WTC11 (cell line): ENCODE measurements at places on chromosomes 1 and 21. TPM values are rescaled to one million over a fixed set of nuclear protein-coding genes. Genes with fewer than 3 reads are reported as not detected.

Gene SLC16A4
- 0.11 to 0.30 TPM (median 0.28 TPM) in 3 replicates for total RNA-seq

- DNase-seq = no peak
Observed at GRCh38 chr21:15249285-15249993, 184.6 kb upstream of the NRIP1 start.

DNA sequence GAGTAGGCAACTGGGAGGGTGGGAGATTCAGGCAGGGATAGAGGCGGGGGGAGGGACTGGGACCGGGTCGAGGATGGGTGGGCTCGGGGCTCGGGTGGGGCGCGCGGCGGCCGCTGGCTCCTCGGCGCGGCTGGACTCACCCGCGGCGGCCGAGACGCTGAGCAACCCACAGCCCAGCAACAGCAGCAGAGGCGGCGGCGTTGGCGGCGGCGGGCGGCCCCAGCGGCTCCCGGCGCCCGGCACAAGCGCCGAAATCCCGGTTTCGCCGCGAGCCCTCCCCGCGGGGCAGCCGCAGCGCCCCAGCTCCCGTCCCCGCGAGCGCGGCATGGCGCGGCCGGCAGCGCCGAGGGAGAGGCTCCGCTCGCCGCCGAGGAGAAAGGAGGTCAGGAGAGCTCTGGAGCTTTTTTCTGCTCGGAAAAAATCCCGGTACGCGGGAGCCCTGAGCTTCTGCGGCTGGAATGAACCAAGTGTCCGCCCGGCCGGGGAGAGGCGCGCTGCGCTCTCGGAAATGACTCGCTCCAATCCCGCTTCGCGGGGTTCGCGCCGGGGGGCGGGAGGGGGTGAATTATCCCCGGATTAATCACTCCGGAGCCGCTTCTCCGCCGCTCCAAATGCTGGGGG lies at the start of gene CSMD2:
TSS of gene CSMD2 (minus strand) at position 460 of the 621 bp plus-strand sequence. CDS start at position 327, 133 bp downstream.
- DNase-seq = peak; percentile 75

DNA sequence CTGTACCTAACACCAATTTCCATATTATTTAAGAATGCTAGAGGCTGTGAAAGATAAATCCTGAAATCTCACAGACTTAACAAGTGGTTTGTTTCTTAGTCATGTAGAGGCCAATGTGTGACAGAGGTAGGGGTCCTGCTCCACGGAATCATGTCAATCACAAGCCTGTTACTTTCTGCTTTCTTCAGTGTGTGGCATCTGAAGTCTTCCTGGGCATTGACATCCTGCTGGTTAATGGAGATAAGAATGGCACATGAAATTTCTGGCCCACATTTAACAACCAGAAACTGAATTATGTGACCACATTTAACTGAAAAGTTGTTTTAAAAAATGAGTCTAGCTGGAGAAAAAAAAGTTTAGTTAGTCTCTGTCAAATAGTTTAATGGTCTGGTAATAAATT lies 68.3 kb upstream of the PLA2G4A start:
- no peak for DNase-seq

Gene ESRRG
- 1.8 to 2.3 TPM (median 2.2 TPM) in 3 replicates for total RNA-seq

Gene FABP3
- 18.0 to 25.0 TPM (median 19.0 TPM) in 3 replicates for total RNA-seq

Gene EDN2
- 0.33 to 0.39 TPM in 2 of 3 replicates, not detected in the other for total RNA-seq

GRCh38 chr1:182191381-182192115 lies 130.0 kb upstream of the ZNF648 start:
- no peak for DNase-seq

Gene GBP6
- not detected in 3 replicates for total RNA-seq

GRCh38 chr21:43618940-43619339 lies 40.3 kb downstream of the HSF2BP start:
- no peak for DNase-seq

DNA sequence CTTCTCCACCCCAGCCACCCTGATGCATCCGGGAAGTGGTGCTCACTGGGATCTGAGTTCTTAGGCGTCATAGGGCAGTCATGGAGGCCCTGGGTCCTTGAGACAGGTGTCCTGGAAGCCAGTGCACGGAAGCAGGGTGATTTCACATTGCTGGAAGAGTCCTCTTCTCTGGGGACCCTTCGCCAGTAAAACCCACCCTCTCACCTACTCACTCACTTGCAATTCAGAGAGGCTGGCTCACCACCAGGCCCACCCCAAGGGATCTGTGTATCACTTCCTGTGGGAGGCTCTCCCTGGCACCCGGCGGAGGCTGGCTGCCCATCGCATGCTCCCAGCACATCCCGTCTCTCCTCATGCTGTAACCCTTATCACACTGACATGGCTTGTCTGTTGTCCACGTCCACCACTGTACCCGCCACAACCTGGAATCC lies 40.2 kb upstream of the EPS8L3 start:
- no peak for DNase-seq

DNA sequence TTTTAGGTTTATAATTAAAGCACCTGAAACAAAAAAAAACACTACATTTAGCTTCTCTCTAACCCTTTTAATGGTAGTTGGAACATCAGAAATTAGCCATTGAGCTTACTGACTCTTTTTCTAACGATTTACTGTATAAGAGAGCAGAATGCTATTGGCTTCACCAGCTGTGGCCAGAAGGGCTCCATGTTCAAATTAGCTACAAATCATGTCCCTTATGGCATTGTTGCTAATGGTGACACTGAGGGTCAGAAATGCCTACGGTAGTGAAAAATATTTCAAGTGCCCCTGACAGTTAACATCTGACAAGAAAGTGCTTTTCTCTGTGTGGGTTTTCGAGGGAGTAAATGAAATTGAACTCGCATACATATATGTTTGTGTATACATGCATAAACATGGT lies 232.7 kb downstream of the NFIA start:
- DNase-seq = no peak

Gene DIRAS3
- total RNA-seq = 0.14 to 0.22 TPM (median 0.16 TPM) in 3 replicates

GRCh38 chr1:182803846-182804245 lies 14.3 kb downstream of the NPL start:
- no peak for DNase-seq

GRCh38 chr1:221937155-221937953 lies 195.5 kb upstream of the DUSP10 start:
- no peak for DNase-seq

GRCh38 chr1:40314721-40315238 lies 2.3 kb downstream of the COL9A2 start:
- peak; percentile 24 for DNase-seq

- DNase-seq = peak; percentile 67
Observed at GRCh38 chr1:159214149-159214760, 9.6 kb downstream of the ACKR1 start.

DNA sequence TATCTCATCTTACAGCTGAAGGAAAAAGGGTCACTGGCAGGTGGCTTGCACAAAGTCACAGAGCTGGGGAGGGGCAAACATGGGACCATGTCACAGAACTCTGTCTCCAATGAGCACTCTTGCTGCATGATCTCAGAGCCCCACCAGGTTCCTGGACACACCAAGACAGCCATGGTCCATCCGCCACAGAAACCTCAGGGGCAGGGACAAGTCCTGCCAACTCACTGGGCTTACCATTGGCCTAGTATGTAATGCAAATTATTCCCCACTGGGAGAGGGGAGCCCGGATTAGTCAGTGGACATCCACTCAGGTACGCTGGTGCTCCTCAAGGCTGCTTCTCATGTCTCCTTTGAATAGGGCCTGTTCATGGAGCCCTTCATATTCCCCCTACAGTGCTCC lies 14.2 kb downstream of the S100A7A start:
- no peak for DNase-seq

Gene INSRR
- total RNA-seq = 0.05 to 0.11 TPM in 2 of 3 replicates, not detected in the other

DNA sequence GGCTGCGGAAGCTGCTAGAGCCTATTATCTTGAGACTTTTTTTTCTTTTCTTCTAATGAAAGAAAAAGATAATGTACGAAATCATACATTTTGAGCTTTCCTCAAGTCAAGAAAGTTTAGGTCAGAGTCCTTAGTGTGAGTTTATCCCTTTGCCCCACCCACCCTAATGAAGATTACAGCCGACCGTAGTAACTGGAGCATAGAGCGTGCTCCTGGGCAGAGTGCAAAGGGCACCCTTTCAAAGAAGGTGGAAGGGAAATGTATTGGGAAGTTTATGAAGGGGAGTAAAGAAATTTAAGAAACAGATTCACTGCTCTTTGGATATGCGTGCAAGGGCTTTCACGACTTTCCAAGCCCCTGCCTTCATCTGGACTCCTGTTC lies 17.2 kb downstream of the GNG12 start:
- no peak for DNase-seq

Gene FOXD3
- 27.5 to 37.1 TPM (median 34.7 TPM) in 3 replicates for total RNA-seq

Gene C1orf74
- total RNA-seq = 4.1 to 4.6 TPM (median 4.4 TPM) in 3 replicates

DNA sequence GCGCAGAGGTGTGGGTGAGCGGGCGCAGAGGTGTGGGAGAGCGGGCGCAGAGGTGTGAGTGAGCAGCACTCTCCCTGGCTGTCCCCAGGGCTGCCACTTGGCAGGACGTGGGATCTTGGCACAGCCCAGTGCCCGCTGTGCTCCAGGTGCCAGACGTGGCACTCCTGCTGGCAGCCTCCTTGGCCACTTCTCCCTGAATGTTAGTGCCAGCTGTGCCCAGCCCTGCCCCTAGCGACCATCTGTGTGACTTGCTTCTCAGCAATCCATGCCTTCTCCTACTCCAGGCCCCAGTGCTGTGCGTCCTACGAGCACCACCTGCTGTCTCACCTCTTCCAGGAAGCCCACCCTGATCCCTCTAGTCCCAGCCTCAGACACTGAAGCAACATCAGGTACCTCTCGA lies 30.5 kb downstream of the KRTAP10-1 start:
- no peak for DNase-seq

Gene CHI3L2
- 0.41 to 0.61 TPM (median 0.41 TPM) in 3 replicates for total RNA-seq

GRCh38 chr1:246418565-246419312 lies 88.3 kb downstream of the SMYD3 start:
- no peak for DNase-seq

Gene NPPA
- total RNA-seq = not detected in 3 replicates

- no peak for DNase-seq
Observed at GRCh38 chr1:38375035-38375434, 328.4 kb upstream of the POU3F1 start.

- DNase-seq = no peak
Observed at GRCh38 chr1:197841158-197841557, 61.3 kb upstream of the C1orf53 start.

Gene DRAXIN
- 12.0 to 13.4 TPM (median 13.3 TPM) in 3 replicates for total RNA-seq

GRCh38 chr1:240582953-240583352 lies 29.0 kb downstream of the GREM2 start:
- DNase-seq = no peak

GRCh38 chr1:238606896-238607295 lies 716.2 kb upstream of the ZP4 start:
- DNase-seq = no peak

Gene ANGPTL1
- not detected in 3 replicates for total RNA-seq

Gene CNKSR1
- 18.0 to 20.5 TPM (median 19.7 TPM) in 3 replicates for total RNA-seq

- peak; percentile 32 for DNase-seq
Observed at GRCh38 chr1:185444676-185445075, 127.6 kb upstream of the IVNS1ABP start.

- DNase-seq = no peak
Observed at GRCh38 chr1:20224546-20224945, 38.2 kb upstream of the PLA2G2C start.

GRCh38 chr1:27658951-27659496 lies 13.0 kb downstream of the IFI6 start:
- DNase-seq = no peak

- DNase-seq = peak; percentile 94
Observed at GRCh38 chr1:27668808-27669723, 2.9 kb downstream of the IFI6 start.

DNA sequence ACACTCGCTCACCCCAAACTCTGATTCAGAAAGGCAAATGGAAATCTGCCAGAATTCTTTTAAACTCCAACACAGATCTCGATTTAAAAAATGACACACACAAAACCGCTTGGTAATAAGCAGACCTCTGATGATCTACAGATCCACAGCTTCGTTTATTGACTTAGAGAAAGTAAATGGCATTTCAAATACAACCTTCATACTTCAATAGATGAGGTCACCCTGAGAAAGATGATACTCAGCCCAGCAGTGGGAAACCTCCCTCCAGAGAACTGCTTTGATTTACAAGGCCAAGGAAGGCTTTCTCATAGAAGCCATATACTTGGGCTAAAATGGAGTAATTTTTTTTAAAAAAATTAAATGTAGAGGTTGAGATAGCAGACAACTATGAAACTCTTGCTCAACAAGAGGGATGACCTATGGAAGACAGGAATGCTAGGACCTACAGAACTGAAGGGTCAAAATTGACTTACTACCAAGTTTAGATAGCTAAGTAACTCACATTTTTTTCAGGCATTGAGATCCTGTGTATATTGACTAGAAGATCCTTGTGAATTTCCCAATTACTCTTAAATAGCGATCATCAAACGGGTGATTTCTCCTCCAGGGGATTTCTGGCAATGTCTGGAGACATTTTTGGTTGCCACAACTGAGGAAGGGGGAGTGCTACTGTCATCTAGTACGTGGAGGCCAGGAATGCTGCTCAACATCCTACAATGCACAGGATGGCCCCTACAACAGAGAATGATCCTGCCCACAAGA lies 143.9 kb downstream of the CLIC6 start:
- no peak for DNase-seq

Gene CHIA
- not detected in 3 replicates for total RNA-seq

GRCh38 chr1:31869449-31869848 lies 53.6 kb upstream of the SPOCD1 start:
- no peak for DNase-seq

Gene NCF2
- total RNA-seq = 0.25 to 0.52 TPM (median 0.41 TPM) in 3 replicates
